ENCODE measurements at places on chromosomes 1 and 21.

GRCh38 chr21:32413697-32414578, 1.4 kb downstream of the EVA1C start:
- no peak for DNase-seq

DNA sequence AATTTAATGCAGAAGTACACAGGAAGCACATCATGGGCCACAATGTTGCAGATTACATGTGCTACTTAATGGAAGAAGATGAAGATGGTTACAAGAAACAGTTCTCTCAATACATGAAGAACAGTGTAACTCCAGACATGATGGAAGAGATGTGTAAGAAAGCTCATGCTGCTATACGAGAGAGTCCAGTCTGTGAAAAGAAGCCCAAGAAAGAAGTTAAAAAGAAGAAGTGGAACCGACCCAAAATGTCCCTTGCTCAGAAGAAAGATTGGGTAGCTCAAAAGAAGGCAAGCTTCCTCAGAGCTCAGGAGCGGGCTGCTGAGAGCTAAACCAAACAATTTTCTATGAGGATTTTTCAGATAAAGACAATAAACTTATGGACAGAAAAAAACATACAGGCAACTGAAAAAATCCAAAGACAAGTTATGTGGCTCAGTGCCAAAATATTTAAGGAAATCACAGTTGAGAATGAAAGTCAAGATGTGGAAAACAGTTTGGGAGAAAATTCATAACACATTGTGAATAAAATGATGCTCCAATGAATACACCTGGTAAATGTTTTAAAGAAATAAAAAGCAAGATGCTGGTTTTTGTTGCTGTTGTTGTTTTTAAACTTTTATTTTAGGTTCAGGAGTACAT, 2.8 kb upstream of the ZNF644 start:
- no peak for DNase-seq

DNA sequence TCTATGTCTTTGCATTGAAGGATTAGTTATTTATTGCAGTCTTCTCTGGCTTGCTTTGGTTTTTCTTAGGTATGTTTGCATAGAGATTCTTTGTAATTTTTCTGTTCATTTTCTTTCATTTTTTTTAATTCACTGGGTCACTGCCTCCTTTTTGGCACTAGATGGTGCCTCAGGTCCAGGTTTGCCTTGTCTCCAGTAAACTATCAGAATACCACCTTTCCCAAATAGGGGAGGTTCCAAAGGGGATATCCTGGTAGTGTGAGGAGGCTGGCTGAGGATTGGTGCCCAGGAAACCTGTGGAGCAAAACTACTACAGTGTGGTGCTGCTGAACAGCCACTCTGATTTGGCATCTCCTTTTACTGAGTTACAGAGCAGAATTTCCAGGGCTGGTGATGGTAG, 257.1 kb downstream of the KCTD3 start:
- DNase-seq, result no peak

GRCh38 chr21:33317786-33318486, 6.8 kb upstream of the IFNAR1 start:
- no peak for DNase-seq

- DNase-seq, result no peak
Measured at GRCh38 chr1:188904201-188904600, 1573.5 kb downstream of the BRINP3 start.

DNA sequence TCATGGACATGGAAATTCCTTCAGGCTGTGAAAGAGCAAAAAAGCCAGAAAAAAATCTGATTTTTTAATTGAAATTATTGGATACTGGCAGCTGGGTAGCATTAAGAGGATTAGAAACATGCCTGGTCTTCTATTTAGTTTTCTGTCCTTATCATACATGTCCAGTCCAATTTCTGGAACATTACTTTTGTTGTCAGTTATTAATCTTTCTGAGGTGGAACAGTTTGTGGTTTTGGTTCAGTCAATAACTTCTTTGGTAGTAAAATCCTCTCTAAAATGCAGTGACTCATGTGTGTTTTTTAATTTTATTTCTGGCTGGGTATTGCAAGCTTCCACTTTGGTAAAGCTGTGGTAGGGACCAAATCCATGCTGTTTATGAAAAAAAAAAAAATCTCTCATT, 687.0 kb upstream of the ADGRL2 start:
- no peak for DNase-seq

GRCh38 chr1:6176779-6177178, 3.3 kb downstream of the CHD5 start:
- DNase-seq, result no peak

DNA sequence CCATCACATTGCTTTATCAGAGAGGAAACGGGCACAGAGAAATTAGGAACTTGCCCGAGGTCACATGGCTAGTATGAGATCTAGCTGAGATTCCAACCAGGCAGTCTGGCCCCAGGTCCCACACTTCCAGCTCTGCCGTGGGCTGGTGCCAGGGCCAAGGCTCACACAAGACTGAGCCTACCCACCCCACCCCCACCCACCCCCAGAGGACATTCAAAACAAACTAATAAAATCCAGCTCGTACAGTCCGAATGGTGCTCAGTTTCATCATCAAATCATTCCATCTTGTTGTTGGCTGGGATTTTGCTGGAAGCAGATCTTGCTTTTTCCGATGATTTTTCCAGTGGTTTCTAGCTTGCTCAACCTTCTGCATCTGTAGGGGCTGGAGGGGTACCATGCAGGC, 27.9 kb downstream of the MATN1 start:
- no peak for DNase-seq
